ENCODE measurements at places on chromosomes 1 and 21.

GRCh38 chr1:43493661-43494450, 36.8 kb upstream of the PTPRF start:
- DNase-seq: no peak

DNA sequence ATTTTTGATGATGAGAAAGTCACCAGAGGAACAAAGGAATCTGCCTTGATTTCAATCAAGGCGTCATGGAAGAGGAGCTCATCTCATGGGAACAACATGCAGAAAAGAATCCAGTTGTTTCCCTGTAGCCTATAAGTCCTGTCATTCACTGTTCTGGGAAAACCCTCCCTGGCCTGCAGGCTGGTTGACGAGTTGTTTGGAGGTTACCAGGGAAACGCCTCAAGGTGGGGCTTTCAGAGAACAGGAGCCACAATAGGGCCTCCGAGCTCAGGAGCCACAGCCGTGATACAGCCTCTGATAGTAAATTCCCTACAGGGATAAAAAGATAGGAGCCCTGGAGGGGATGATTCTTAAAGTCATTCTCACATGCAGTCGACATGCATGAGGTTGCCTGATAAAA, 135.2 kb downstream of the PSMG1 start:
- DNase-seq: no peak

- no peak for DNase-seq
These were observed 31.0 kb downstream of the MATN1 start for GRCh38 chr1:30692201-30692947.

DNA sequence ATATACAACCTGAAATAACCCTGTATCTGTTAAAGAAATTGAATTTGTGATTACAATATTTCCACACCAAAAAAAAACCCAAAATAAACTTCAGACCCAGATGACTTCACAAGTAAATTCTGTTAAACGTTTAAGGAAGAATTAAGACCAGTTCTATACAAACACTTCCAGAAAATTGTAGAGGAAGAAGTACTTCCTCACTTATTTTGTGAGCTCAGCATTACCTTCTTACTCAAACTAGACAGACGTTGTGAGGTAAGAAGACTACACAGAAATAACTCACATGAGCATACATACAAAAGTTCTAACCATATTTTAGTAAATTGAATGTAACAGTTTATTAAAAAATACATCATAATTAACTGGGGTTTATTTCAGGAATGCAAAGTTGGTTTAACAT, 18.8 kb downstream of the RALGPS2 start:
- DNase-seq: no peak

DNA sequence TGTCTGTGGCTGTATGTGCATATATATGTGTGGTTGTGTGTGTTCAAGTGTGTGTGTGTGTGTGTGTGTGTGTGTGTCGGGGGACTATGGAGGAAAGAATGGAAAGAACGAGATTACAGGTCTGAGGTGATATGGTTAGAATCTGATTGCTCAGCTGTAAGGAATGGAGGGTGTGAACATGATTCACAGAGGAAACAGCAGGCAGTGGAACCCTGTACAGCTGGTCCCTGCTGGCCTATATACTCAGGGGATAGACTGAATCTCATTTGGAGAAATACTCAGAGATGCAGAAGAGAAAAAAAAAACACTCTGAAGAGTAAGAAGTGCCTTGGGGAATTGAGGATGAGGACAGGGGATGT, 180.1 kb upstream of the ESRRG start:
- DNase-seq: no peak
